EH (cell line): ENCODE measurements at places on chromosomes 1 and 21.

GRCh38 chr21:44003307-44003966, 8.7 kb upstream of the TRAPPC10 start:
- no peak for DNase-seq

GRCh38 chr1:41723786-41724185, 194.9 kb downstream of the HIVEP3 start:
- no peak for DNase-seq

DNA sequence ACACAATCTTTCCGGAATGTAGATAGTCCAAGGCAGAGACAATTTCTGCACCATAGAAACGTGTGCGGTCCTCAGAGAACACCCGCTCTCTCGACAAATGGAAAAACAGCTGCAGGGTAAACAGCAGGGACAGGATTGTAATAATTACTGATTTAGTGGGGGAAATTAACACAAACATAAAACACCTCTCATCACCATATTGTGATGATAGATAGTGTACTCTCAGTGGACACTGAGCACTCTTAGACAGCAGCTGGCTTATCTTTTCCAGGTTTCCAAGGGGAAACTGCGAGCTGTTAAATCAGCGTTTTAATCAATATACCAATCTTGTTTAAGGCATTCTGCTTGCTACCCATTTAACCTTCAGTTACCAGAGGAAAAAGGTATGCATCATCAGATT, 277.1 kb downstream of the AKT3 start:
- DNase-seq: no peak

DNA sequence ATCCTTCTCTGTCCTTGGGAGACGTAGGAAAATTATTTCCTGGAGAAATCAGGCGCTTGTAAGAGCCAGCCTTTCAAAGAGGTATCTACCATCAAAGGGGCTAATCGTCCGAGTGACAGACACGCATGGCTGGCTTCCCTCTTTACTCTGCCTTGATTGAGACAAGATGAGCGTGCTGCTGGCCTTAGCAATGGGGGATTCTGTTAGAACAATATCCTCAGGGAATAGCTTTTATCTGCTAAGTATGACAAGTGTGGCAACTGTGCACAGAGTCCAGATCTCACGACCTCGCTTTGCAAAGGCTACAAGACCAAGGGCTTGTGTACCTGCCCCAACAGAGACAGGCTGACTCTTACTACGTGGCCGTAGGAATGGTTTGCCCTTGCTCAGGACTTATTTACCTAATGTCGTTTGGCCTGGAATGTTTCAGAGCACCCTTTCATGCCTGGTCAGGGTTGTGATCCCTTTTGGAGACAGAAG, 417.1 kb downstream of the KIF26B start:
- no peak for DNase-seq

DNA sequence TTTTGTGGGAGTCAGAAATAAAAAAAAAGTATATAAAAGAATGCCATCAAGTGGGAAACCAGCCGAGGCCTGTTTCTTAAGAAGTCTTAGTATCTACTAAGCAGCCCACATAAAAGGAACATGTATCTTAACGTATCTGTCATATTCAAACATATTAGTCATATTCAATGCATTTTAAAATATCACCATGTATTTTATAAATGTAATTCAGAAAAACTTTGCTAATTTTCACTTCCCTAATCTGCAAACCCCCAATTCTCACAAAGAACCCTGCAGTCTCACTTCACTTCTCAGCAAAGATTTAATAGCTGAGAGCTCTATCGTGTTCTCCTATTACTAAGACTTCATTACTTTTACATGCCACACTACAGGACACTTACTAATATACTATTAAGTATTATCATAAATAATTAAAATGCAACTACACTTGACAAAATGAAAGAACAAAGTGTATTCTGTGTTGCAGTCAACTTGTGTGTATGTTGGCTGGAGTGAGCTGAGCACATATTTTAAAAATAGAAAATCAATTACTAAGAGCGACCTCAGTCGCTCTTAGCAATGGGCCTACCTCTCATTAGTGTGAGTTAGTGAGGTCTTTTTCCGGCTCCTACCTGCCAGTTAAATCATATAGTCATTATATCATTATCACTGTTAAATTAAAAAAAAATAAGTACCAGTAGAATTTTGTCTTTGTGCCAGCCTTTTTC, 484.3 kb downstream of the LMO4 start:
- no peak for DNase-seq

- DNase-seq: no peak
Observed at GRCh38 chr1:234956821-234957329, 171.8 kb downstream of the TOMM20 start.

- DNase-seq: no peak
Observed at GRCh38 chr1:204651843-204652421, 33.6 kb downstream of the LRRN2 start.

DNA sequence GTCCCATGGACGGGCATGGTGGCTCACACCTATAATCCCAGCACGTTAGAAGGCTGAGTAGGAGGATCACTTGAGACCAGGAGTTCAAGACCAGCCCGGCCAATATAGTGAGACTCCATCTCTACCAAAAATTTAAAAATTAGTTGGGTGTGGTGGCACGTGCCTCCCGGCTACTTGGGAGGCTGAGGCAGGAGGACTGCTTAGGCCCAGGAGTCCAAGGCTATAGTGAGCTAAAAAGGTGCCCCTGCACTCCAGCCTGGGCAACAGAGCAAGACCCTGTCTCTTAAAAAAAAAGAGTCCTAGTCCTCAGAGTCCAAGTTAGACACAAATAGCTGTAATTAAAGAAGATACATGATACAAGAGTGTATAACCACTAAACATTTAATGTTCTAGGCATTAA, 20.1 kb downstream of the TRIT1 start:
- DNase-seq: no peak

GRCh38 chr1:200337831-200338230, 72.0 kb downstream of the ZNF281 start:
- DNase-seq: no peak

DNA sequence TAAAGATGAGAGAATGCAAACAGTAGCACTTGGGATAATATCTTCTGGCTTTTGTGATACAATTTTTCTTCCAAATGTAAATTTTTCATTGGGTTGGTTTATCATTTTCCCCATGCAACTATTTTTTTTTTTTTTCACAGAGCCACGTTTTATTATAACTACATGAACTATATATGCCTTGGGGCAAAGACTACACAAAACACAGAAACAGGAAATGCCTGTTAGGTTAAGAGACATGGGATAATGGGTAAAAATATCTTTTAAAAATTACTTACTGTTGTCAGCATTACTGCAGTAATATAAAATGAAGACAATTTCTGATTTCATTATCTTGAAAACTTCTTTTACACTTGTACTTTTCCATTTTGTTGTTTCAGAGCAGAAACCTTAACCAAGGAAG, 74.6 kb downstream of the DISP1 start:
- DNase-seq: peak; percentile 61

DNA sequence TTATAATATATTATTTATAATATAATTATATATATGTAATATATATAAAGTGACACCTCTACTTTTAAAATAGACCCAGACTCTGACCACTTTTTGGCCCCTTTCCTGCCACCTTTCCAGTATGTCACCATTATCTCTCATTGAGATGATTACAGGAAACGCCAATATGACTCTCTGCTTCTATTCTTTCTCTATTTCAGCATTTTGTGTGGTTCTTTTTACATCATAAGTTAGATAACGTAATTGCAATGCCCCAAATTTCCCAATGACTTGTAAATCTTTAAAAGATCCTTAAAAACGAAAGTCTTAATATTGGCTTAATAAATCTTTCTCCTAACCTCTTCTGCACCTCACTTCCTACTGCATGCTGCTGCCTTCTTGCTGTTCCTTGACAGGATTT, 8.1 kb upstream of the GBP5 start:
- DNase-seq: no peak

DNA sequence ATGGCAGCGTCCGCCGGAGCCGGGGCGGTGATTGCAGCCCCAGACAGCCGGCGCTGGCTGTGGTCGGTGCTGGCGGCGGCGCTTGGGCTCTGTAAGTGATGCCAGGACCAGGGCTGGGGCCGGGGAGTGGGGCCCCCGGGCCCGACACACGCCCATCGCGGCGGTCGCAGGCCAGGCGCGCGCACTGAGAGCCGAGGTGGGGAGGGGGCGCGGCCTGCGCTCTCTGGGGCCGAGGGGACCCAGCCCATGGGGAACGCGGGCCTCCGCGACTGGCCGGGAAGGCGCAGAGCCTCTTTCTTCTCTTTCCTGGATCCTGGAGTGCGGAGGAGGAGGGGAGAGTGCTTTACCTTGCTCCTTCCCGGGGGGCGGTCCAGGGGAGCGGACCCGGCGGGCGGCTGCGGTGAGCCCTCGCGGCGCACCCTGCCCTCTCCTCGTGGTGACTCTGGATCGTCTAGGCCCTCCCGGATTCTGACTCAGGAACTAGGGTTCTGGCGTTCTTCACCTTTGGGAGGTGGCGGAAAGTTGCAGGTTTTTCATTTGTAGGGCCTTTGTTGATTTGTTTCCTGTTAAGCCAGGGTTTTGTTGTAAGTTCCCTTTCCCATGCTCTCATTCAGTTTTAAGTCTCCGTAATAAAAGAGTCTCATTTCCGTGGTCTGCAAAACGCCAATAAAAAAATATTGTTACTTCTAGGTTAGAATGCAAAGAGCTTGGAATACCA, 529 bp downstream of the MPZL1 start:
- DNase-seq: peak; percentile 39

GRCh38 chr1:25030674-25031589, 100.9 kb upstream of the RUNX3 start:
- peak; percentile 67 for DNase-seq

DNA sequence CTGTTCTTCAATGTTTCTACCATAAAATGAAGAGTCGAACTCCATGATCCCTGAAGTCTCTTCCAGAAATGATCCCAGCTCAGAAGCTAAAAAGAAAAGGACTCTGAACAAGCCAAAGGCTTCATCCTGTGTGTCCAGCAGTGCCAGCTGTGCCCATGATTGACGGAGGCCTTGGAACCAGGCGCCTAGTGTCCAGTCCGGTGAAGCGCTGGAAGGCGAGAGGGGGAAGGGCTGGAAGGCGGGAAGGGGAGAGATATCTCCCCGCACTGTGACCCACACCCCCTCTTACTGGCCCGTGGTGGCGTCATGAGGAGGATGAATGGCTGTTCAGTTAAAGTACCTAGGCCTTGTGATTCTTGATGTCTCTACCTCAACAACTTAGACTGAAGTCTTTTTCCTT, 10.4 kb upstream of the PLEKHA6 start:
- DNase-seq: no peak

DNA sequence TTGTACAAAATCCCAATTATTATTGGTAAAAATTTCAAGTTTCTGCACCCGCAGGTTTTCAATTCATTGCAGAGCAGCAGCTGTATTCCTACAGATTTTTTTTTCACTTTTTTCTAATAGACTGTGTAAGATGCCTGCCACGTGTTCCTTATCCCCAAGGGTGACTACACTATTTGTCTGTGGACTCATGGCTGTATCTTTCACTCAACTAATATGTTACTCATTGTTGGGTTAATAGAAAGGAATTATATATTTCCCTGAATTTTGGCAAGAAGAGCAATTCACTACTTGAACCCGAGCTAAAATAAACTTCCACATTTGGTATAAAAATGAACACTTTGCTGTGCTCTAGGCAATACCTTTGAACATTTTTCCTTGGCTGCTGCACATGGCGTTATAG, 158.7 kb downstream of the NCAM2 start:
- no peak for DNase-seq

DNA sequence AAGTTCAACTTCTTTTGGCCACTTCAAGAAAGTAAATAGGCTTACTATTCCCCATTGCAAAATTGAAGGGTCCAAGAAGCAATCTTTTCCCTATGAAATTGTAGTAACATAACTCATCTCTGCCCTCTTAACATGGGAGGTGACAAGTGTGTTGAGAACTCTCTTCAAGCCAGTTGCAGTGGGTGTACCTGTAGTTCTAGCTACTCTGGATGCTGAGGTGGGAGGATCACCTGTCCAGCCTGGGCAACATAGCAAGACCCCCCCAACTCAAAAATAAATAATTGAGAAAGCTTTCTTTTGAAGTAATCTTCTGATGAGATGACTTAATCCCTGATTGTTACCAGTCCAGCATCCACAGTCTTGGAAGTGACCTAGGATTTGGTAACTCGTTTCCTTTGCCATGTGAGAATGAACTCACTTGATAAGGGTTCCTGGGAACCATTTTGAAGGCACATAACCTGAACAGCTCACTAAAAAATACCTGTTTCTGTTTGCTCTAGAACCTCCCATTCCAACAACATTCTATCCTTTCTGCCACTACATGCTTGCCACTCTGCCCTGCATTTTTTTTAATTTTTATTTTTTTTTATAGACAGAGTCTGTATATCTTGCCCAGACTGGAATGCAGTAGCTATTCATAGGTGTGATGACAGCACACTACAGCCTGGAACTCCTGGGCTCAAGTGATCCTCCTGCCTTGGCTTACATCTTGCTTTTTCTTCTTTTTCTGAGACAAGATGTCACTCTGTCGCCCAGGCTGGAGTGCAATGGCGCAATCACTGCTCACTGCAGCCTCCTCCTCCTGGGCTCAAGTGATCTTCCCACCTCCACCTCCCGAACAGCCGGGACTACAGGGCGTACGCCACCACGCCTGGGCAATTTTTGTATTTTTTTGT, 1.4 kb upstream of the IPO9 start:
- peak; percentile 30 for DNase-seq

DNA sequence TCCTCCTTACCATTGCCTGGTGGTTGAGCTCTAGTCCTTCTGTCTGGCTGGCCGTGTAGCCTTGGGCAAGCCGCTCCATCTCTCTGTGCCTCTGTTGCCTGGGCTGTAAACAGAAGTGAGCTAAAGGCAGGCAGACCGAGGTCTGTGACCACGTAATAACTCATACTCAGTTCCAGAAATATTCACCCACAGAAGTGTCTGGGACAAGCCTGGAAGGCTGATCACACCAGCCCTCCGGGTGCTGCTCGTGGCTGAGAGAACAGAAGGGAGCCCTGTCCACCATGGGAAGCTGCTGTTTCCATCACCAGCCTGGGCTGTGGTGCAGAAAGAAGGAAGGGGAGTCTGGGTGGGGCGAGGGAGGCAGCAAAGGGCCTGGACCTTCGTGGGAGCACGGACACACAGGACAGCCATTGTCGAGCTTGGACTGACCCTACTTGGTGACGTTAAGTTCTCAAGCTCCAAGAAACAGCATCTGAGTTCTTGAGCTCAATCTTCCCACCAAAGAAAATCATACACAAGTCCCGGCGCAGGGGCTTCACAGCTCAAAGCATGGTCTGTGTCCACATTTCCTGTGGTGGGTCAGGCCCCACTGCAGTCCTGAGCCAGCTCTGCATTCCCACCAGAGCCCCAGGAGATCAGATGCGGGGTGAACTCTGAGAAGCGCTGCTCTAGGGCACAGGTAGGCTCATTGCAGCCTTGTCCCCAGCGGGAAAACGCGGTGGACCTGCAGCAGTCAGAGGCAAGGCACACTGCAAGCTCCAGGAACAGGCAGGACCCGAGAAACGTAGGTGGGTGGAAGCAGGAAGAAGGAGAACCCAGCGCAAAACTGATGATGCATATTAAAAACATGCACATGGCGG, 61.8 kb downstream of the RUNX3 start:
- no peak for DNase-seq
